ENCODE measurements at places on chromosomes 5 and 9.

DNA sequence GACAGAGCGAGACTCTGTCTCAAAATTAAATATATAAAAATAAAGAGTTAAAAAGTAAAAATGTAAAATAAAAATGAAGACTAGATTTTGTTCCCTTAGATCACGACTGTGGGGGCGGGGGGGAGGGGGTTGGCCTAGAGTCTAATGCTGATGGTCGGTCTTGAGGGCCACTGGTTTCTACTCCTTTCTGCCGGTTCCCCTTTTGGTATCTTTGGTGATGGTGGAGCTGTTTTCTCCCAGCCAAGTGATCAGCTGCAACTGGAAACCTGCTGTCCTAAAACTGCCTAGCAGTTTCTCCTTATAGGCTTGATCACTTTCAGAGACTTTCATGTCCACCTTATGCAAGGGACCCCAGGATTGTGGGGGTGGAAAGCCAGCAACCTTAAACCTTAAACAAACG lies 1.1 kb downstream of the SRD5A1 start:
- DNase-seq = no peak

GRCh38 chr5:168831383-168831782 lies 252.2 kb upstream of the PANK3 start:
- no peak for DNase-seq

- no peak for DNase-seq
Observed at GRCh38 chr5:134439210-134439654, 27.6 kb upstream of the CDKN2AIPNL start.

GRCh38 chr5:126016256-126016655 lies 407.0 kb upstream of the GRAMD2B start:
- DNase-seq = no peak

- DNase-seq = no peak
Observed at GRCh38 chr5:32680183-32680582, 30.9 kb upstream of the NPR3 start.

DNA sequence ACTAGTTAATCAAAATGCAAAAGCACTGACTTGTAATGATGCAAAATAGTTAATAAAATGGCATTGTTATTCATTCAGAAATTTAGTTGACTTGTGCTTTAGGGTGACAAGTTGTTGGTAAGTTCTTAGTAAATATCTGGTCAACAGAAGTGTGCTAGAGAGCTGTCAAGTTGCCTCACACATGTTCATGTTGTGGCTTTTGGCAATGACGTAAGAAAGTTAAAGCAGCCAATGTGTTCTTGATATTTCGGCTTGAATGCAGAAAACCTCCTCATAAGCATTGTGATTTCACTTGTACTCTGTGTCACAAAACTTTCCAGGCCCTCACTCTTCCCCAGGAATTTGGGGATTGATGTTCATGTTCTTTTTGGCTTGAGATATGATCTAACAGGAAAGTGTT lies 626.7 kb downstream of the PRR16 start:
- DNase-seq = no peak

DNA sequence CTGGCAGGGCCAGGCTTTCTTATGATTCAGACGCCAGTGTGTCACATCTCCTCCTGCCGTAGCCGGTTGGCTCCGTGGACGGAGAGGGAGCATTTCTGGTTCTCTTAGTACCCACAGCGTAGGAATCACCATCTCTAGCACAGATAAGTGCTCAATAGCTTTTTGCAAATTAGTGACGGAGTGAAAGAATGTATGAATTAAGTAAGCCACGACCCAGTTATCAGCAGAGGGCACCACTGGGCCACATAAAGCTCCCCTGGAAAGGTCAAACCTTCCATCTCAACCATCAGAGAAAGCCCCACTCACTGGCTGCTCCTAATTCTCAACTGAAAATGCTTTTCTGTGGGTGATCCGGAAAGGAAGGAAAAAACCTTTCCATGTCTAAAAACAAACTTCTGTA lies 317.0 kb upstream of the ADCY2 start:
- DNase-seq = no peak

GRCh38 chr9:72614067-72614466 lies 92.7 kb downstream of the TMC1 start:
- no peak for DNase-seq

DNA sequence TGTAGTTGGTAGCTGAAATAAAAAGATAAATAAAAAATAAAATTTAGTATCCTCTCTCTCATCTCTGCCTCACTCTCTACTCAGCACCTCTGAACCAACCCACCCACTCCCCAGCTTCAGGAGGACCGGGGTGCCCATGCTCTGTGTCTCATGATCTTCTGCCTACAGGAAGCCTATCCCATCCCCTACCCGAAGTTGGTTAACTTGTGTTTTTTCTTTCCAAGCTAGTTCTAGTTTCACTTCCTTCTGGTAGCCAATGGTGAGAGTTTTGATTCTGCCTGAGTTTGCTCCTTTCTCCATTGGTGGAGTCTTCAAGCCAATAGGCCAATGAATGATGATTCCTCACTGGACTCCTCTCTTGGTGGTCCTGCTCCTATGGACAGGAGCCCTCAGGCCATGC lies 32.1 kb downstream of the SNX24 start:
- DNase-seq = no peak

DNA sequence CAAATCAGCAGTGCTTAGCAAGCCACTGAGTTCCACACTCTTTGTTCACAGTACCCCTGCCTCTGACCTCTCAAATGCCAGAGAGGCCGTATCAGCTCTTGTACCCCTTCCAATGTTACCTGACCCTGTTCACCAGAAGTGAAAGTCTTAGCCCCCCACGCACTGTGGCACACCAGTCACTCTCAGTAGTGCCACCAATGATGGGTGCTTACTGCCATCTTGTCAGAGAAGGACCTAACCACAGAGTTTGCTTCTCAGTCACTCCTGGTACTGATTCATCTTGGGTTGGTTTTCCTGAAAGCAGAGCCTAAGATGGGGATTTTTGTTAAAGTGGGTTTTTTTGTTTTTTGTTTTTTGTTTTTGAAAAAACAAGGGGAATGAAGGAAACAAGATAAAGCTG lies 28.8 kb upstream of the PANK3 start:
- no peak for DNase-seq

DNA sequence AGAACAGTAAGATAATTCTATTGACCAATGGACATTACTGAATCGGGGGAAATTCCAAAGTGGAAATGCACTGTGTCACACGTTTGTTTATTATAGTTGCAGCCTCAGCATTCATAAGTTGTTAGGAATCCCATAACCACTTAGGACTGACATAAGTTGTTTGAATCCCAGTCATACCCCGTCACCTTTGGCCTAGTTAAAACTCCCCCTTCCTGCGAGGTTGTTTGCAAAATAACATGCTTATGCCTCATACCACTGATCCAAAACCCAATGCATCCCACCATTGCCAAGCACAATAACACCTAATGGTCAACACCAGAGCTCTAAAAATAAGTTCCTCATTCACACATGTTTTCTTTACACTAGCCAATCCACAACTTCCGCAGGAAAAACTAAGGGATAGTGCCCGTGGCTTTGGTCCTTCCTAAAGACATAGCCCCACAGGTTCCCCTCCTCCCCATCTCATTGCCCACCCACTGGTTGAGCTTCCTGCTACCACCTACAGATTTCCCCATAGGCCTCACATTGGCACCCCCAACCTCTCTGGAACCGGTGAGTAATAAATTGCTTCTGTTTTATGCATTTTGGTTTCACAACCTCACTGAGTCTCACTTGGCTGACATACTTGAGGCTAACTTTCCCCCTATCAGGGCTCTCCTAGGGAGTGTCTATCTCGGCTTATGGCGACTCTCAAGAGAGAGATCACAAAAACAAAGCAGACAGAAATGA lies 42.3 kb upstream of the MUSK start:
- DNase-seq = no peak

- no peak for DNase-seq
Observed at GRCh38 chr9:87069690-87070089, 122.4 kb upstream of the GAS1 start.

Measured in stimulated activated CD4-positive, alpha-beta T cell treated with anti-CD3 and anti-CD28 coated beads, Interleukin-4, amount 100 ng/mL, for 4 hours (primary cell).